ENCODE measurements at places on chromosomes 11 and 22.

- no peak for DNase-seq
Observed at GRCh38 chr11:63737718-63738117, 30.9 kb downstream of the ZFTA start.

DNA sequence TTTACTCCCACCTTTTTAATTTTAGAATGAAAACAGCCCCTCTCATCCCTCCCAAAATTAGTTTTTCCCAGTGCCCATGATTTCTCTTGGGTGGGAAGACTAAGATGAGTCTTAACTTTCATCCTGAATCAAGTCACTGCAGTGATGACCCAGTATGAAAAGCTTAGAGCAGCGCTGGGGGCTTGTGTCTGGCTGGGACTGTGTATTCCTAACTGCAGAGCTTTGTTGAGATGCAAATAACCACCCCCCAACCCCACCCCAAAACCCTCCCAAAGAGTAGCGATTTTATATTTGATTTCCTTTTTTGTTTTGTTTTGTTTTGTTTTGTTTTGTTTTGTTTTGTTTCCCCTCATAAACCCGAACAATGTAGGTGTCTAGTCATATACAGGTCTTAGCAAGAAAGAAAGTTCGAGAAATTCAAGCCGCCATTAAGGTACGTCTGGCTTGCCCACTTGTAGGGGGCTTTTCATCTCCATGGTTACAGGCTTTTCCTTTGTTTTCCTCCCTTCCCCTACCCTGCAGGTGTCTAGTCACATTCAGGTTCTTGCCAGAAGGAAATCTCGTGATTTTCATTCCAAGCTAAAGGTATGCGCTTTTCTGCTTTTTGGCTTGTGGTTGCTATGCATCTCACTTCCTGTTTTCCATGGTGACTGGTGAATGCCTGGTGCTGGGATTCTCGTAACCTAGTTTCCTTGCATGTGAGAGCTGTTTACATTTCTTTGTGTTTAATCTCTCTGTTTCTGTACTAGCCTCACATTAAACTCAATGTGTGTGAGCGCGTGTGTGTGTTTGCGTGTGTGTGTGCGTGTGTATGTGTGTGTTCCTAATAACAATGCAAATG, 144.6 kb upstream of the RASSF10 start:
- no peak for DNase-seq

- no peak for DNase-seq
Observed at GRCh38 chr11:130150790-130151189, 8.8 kb upstream of the ST14 start.

GRCh38 chr11:37333345-37333744, 735.3 kb upstream of the RAG2 start:
- no peak for DNase-seq

DNA sequence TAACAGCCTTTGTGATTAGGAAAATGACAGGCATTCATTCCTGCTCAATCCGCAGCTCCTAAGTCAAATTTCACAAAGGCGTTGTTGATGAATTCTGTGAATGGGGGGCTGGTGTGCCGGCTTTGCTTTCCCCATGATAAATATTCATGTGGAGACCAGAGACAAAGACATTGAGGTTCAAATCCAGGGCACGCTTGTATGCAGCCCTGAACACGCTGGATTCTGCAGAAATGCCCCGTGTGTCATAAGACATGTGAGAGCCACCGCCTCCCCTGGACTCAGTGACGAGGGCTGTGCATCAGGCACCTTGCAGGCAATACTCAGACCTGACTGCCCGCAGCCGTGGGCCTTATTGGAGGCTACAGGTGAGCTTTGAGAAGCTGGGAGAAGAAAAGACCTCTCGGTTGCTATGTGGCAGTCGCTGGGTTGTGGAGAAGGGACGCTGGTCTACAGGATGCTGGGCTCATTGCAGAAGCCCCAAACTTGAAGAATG, 906.2 kb downstream of the BRD1 start:
- DNase-seq = no peak

DNA sequence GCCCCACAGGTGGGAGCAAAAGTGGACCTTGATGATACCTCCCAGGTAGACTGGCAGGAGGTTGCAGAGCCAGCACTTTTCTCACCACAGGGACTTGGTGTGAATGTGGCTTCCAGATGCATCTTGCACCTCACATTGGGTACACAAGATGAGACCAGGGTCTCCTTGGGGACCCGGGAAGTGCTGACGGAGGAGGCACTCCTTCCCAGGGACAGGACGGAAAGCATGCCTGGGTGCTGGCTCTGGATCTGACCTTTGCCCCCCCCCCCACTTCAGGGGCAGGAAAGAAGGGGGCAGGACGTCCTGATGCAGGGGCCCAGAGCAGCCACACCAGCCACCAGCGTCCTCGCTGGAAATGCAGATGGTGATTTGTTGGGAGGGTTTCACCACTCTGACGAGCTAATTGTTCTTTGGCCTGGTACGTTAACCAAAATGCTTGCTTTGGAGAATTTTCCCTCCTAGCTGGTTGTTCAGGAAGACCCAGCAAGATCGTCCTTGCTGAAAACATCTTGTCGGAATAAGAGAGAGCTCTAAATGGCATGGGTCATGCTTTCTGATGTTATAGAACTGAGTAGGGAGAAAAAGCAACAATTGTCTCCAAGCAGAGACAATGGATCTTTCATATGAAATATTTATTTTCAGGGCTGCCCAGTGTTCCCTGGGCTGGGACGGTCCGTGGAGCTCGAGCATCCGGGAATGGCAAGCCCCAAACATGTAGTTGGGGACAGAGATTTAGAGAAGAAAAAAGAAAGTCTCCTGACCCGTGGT, 74.4 kb upstream of the PPARA start:
- no peak for DNase-seq

DNA sequence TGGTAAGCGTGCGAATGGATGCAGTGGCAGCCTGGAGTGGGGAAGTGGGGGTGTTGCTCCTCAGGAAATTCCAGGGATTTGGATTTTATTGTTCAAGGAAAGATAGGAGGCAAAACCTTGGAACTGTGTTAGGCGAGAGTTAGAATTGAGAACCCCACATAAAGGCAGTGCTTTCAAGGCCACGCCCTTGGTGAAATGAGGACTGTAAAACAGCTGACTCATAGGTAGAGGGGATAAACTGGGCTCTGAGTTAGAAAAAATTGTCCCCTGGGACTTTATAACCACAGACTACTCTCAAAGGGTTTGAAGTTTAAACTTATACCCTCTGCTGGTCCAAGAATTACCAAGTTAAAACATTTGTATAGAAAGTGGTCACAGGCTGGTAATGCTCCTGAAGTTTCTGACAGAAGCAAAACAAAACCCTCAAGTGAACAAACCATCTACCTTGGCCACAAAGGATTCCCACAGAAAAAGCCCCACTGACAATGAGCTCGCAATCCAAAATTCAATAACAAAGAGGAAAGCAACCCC, 250.3 kb upstream of the TBCEL start:
- DNase-seq = no peak

DNA sequence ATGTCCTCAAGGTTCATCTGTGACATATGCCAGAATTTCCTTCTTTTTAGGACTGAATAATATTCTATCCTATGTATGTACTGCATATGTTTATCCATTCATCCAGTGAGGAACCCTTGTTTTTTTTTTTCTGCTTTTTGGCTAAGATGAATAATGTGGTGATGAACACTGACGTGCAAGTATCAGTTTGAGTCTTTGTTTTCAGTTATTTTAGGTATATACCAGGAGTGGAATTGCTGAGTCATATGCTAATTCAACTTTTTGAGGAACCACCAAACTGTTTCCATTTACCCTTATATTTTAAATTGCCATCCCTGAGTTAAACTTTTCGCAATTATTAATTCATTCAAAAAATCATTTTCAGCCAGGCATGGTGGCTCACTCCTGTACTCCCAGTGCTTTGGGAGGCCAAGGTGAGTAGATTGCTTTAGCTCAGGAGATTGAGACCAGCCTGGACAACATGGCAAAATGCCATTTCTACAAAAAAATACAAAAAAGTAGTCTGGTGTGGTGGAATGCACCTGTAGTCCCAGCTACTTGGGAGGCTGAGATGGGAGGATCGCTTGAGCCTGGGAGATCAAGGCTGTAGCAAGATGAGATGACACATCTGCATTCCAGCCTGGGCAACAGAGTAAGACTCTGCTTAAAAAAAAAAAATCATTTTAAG, 64.2 kb downstream of the MICAL2 start:
- no peak for DNase-seq

GRCh38 chr22:37113757-37114156, 4.2 kb upstream of the TMPRSS6 start:
- no peak for DNase-seq

DNA sequence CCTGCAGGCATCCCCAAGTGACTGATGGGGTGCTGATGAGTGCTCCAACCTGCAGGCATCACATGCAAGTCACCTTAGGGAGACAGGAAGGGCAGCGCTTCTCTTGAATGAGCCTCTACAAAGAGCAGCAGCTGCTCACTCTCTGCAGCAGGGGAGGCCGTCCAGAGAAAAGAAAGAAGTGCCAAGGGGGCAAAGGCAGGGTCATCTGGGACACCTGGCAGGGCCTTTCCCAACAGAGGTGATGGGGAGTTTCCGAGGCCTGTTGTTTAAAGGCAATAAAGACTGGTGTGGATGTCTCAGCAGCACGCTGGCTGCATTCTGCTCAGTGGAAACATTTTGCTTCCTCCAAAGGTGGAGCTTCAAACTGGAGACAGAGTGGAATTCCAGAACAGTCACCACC, 113.7 kb downstream of the ETS1 start:
- no peak for DNase-seq

GRCh38 chr11:97687111-97687510, 1297.3 kb downstream of the JRKL start:
- DNase-seq = no peak

GRCh38 chr11:105767931-105768330, 158.1 kb downstream of the GRIA4 start:
- DNase-seq = no peak

GRCh38 chr11:45818961-45819605, 14.1 kb downstream of the SLC35C1 start:
- no peak for DNase-seq

GRCh38 chr11:78216571-78217287, 28.0 kb downstream of the USP35 start:
- DNase-seq = no peak

- DNase-seq = no peak
Observed at GRCh38 chr11:4466871-4467442, 15.5 kb upstream of the OR52K1 start.

DNA sequence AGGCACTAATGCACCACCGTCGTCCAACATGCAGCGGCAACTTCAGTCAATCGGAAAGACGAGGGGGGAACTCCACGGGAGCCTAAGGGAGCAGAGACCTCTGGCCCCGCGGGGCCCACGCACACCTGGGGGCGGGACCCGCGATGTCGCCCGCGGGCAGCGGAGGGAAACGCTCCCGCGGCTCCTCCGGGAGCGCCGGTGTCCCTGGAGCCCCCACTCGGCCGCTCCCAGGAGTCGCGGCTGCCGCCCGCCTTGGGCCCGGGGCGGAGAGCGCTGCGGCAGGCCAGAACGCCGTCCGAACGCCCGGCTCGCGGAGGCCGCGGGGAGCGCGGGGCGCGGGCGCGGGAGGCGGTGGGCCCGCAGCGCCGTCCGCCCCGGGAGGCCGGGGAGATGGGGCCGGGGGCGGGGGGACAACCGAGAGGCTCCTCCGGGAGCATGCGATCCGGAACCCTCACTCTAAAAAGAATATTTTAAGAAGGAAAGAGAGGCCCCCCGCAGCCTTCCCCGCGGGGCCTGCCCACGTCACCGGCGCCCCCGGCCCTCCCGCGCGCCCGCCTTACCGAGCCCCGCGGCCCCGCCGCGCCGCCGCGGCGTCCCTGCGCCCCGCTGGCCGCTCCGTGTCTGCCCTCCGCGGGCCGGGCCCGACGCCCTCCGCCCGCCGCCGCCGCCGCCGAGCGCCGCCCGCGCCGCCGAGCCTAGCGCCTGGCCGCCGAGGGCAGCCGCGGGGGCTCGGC, 86.6 kb upstream of the ARHGAP32 start:
- no peak for DNase-seq

DNA sequence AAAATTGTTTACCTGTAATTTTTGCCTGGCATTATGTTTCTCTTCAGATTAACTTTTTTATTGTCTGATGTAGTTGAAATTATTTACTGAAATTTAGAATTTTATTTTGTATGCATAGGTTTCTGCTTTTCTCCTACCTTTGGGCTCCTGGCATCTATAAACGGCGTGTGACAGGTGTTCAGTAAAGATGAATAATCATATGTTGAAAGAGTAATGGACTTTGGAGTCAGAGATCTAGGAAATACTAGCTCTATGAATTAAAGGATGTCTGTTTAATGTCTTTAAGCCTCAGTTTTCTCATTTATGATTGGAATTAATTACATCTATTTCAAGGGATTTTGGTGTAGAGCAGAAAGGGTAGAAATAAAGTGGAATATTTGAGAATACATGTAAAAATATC, 7.2 kb upstream of the ANGPTL5 start:
- no peak for DNase-seq

- no peak for DNase-seq
Observed at GRCh38 chr11:73315293-73316020, 7.4 kb downstream of the ARHGEF17 start.

- no peak for DNase-seq
Observed at GRCh38 chr11:85464283-85464682, 162.9 kb downstream of the DLG2 start.

DNA sequence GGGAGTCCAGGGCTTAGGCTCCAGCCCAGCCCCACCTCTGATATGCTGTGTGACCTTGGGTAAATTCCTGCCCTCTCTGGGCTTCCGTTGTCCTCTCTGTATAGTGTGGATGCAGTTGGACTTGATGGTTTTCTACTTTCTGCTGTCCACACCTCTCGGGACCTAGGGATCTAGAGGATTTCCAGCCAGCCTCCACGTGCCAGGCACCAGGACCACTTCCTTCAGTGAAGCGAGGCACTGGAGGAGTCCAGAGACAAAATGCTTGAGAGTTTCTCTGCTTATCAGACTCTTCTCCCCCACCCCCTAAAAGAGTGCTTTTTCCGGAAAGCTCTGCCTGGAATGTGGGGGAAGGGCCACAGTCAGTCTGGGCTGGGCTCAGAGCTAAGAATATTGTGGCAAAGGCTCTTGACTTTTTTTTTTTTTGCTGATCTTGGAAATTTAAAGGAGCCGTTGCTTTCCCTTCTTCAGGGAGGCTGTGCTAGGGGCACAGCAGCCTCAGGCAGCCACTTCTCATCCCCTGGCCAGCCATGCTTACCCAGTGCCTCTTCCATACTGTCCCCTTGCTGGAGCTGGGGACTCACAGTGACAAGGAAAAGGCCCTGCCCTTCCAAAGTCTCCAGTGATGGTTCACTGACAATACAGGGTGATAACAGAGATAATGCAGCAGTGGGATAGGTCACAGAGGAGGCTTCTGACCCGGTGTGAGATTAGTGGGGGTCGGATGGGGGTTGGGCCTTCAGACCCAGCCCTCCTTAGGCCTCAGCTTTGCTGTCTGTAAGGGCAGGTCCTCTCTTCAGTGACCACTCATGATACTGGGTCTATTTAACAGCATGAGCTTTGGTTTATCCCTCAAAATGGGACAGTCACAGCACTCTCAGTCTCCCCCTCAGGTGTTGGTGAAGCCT, 2.9 kb upstream of the SERPINH1 start:
- DNase-seq = no peak

GRCh38 chr11:65537620-65538231, 12.8 kb downstream of the SCYL1 start:
- DNase-seq = no peak

GRCh38 chr11:110147962-110148709, 54.9 kb downstream of the ZC3H12C start:
- DNase-seq = no peak

GRCh38 chr22:44924710-44925109, 85.1 kb downstream of the PHF21B start:
- DNase-seq = no peak
